Activated CD8-positive, alpha-beta T cell treated with anti-CD3 and anti-CD28 coated beads for 36 hours (primary cell): ENCODE measurements at places on chromosomes 7 and 10. TPM values are rescaled to one million over a fixed set of nuclear protein-coding genes. Genes with fewer than 3 reads are reported as not detected.

TLX1 gene
- total RNA-seq, result not detected

TBC1D12 gene
- total RNA-seq, result 0.20 TPM

ADAM12 gene
- 1.3 TPM for total RNA-seq

DMBT1 gene
- not detected for total RNA-seq

HTR5A gene
- total RNA-seq, result not detected

MYOF gene
- 4.9 TPM for total RNA-seq

GPR26 gene
- not detected for total RNA-seq

LDB1 gene
- total RNA-seq, result 68.5 TPM

TMEM213 gene
- total RNA-seq, result not detected

AKR1C4 gene
- not detected for total RNA-seq

STEAP4 gene
- total RNA-seq, result not detected

CDK14 gene
- total RNA-seq, result 0.27 TPM

- DNase-seq, result peak; percentile 83
These were observed 238.4 kb downstream of the DIP2C start for GRCh38 chr10:451021-451471.

DNA sequence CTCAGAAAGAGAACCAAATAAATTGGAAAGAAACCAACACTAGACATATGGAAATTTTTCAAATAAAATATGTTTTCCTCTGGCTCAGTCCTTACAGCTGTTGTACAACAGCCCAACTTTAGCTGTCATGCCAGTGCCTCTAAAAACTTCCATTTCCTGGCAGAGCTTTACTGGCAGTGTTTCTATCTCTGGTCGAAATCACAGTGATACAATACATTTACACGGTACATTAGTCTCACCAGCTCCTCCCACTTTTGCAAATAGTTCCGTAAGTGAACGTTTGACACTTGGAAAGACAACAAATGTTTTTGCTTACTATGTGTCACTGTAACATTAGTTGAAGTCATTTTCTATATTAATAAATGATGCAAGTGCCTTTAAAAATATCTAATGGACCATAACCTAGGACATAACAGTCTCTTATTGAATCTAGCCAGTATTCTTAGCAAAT is 29.8 kb downstream of the BCAP29 start:
- DNase-seq, result no peak

- DNase-seq, result no peak
These were observed 837.8 kb upstream of the LRRN3 start for GRCh38 chr7:110253093-110253492.

DNA sequence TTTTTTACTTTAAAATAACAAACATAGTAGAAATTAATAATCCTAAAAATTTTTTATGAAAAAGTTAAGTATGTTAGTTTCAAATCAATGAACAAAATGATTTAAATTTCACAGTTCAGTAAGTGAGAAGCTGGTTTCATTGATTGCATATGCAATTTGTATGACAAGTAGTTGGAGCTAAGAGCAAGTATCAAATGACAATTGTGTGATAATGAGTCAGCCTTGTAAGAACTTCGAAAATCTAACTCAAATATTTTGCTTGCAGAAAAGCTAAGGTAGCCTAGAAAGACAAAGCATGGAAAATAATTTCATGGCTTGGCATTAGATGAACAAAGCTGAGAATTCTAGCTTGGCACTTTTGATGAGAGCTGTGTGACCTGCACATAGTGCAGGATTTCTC is 111.5 kb downstream of the HDAC9 start:
- no peak for DNase-seq

DNA sequence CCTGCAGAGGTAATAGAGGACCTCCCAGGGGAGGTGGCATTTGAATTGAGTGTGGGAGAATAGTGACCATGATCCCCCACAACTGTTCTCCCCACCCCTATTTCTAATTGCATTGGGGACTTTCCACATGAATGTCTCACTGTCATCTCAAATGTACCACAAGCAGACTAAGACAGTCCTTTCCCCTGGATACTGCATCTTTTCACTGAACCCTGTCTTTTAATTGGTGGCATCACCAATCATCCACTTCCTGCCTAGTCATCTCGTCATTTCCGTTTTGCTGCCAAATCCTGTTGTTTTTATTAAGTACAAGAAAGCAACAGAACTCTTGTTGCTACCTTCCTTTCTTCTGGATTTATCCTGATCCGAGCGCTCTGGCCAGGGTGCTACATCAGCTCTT is 120.3 kb downstream of the NRP1 start:
- peak; percentile 7 for DNase-seq

- no peak for DNase-seq
These were observed 15.1 kb upstream of the LIMK1 start for GRCh38 chr7:74068378-74069085.

- DNase-seq, result no peak
These were observed 40.2 kb upstream of the ATP6V0A4 start for GRCh38 chr7:138838166-138838565.

GRCh38 chr7:75981453-75982305 is 12.7 kb downstream of the TMEM120A start:
- DNase-seq, result no peak

DNA sequence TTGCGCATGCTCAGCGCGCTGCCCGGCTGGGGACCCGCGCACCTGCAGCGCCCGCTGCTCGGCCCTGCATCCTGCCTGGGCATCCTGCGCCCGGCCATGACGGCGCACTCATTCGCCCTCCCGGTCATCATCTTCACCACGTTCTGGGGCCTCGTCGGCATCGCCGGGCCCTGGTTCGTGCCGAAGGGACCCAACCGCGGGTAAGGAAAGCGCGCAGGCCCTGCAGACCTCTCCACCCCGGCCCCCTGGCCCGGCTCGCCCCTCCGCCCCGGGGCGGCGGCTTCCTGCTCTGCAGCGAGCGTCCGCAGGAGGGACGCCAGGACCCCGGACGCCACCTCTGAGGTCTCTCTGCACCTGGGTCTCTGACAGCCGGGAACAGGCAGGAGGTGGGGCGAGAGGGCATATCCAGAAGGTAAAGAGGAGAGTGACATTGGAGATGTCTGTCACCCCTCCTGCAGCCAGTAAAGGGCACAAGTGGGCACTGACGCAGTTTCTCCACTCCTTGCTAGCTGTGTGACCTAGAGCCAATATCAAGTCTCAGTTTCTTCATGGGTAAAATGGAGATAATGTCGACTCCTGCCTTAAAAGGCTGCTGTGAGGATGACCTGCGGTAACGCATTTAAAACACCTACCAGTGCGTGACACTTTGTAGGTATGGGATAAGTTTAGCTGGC is 338 bp downstream of the ATP6V0E2 start:
- peak; percentile 70 for DNase-seq

GRCh38 chr7:111682588-111683340 is 120.5 kb upstream of the IMMP2L start:
- no peak for DNase-seq

- DNase-seq, result no peak
These were observed 396.6 kb downstream of the PLXNA4 start for GRCh38 chr7:132179681-132180080.

DNA sequence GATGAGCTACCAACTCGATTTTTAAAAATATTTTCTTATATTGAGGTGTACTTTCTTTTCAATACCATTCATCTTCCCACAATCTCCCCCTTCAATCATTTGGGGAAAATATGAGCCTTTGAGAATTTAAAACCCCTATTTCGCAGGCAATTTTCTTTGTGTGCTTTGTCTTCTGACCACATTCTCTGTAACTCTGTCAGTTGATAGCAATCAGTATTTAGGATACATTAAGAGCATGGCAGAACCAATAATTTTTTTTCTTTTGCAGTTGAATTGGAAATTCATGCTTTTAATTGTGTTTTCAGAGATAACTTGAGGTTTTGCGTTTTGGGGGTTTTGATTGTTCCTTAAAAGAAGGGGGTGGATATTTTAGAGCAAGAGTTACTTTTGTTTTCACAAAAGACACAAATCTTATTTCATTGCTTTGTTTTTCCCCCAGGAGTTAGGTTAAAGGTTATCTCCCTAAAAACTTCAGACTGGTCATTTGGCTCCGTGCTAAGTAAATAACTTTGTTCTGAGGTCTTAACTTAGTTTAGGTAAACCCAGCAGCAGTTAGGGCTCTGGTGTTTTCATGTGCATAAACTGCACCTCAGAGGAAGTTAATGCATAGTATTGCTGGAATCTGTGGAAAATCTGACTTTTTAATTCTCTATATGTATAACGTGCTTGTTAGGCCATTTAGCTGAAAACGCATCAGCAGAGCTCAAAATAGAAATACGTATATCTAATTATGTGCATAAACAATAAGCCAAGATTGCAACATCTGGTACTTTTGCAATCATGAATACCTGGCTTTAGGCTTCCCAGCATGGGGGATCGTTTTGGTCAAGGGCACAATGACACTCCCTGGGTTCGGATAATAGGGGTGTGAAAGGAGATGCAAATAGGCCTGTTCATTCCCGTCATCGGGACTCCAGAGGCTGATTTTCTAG is 676.4 kb upstream of the ANKRD30A start:
- DNase-seq, result no peak

- no peak for DNase-seq
These were observed 69.1 kb upstream of the MXI1 start for GRCh38 chr10:110138197-110138812.

DNA sequence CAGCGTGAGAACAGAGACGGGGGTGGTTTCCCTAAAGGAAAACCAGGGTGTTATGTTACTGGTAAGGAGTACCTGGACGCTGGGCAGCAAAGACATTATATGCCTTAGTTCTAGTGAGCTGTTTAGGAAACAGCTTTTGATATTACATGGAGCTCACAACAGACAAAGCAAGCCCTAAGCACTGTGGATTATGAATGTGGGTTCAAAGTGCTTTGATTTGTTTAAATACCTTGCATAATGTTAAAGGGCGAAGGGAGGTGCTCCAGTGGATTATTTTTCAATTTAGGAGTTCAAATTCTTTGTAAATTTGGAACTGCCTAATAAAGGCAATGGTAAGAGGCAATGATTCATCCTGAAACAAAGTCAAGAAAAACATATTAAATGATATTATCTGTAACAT is 13.8 kb downstream of the WNT16 start:
- no peak for DNase-seq

DNA sequence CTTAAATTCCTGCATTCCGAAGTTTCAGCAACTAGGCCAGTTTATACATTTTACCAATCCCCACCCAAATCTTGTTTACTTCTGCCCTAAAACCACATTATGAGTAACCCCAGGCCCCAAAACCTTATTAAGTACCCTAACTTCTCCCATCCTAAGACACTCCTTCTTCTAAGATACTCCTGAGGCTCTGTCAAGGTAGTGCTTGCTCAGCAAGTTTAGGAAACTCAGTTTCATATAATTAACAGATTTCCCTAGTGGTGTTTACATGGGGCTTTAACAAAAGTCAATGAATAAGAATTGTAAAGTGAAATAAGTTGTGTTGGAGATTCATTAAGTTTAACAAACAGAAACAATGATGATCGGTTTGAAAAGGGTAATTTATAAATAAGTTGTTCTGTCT is 77.8 kb downstream of the CPEB3 start:
- no peak for DNase-seq

- DNase-seq, result no peak
These were observed 134.0 kb downstream of the TPST1 start for GRCh38 chr7:66339141-66339540.

- DNase-seq, result no peak
These were observed 9.1 kb upstream of the PPP1R9A start for GRCh38 chr7:94898340-94898739.

- no peak for DNase-seq
These were observed 64.8 kb upstream of the UCN3 start for GRCh38 chr10:5299950-5300349.

- no peak for DNase-seq
These were observed 164.4 kb upstream of the NAMPT start for GRCh38 chr7:106448992-106449859.

DNA sequence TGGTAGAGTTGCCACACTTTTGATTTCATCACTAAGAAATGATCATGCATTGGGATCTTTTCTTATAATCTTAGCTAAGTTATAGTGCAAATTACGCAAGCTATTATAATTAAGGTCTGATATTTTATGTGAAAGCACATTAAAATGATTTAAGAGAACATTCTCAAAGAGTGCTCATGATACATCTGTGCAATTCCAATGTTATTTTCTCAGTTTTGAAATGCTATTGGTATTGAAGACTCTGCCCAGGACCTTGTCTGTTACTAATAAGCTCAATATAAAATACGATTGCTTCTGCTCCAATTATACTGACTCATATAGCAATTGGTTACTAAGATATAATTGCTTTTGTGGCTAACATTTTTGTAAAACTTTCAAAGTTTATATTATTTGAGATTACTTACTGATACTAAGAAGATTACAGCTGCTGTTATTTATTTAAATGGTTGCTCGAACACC is 180.9 kb downstream of the ADAM12 start:
- no peak for DNase-seq

DNA sequence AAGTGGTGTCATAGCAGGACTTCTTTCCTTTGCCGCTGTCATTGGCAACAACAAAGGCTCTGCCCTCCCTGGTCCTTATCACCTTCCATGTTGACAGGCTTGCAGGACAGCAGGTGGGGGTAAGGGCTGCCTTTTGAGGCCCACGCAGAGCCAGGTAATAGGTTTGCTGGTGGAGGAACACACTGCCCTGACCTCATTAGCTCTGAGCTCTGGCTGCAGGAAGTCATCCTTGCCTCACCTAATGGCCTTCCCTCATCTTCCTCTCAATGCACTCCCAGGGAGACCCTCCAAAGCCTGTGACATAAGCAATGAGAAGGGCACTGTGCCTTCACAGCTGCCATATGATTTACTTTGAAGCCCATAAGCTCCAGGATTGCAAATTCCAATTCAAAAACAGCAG is 1205.2 kb upstream of the AUTS2 start:
- no peak for DNase-seq

- DNase-seq, result no peak
These were observed 4.8 kb upstream of the CPA4 start for GRCh38 chr7:130288168-130288567.

DNA sequence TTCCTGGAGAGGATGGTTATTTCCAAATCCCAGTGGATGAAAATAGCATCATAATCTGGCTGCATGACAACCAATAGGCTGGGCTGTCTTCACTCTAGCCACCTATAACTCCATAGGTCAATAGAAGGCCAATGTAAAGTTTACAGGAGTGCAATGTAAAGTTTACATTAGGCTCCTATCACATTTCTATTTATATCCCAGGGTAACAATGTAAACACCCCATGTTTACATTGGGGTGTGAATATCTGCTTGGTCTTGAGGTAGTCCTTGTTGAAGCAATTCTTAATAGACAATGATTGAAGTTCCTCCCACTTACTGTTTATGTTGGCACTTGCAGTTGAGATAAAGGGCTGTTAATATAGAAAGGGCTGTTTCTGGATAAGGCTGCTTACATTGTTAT is 21.5 kb downstream of the CH25H start:
- DNase-seq, result no peak

GRCh38 chr7:99499371-99499720 is 735 bp downstream of the ZNF394 start:
- no peak for DNase-seq

GRCh38 chr7:94301024-94301586 is 93.6 kb upstream of the COL1A2 start:
- no peak for DNase-seq

- DNase-seq, result no peak
These were observed 234.0 kb upstream of the SP4 start for GRCh38 chr7:21193895-21194294.
